ENCODE measurements at places on chromosomes 2 and 18.

DNA sequence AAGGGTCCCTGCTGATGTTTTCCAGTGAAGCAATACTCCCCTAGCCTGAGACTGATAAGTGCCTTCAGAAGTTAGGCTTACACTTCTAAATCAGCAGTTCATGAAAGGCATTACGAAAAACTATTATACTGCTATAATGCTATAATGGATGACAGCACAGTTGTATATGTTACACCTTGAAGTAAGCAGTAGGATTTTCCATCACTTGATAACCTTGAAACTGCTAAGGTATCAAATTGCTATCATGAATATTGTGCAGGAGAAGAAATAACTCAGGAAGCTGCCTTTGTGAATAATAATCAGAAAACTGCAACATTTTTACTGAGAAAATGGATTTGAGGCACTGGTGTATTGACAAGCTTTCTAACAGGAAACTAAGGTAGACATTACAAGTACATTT is 142.3 kb downstream of the HNMT start:
- ATAC-seq: no peak

DNA sequence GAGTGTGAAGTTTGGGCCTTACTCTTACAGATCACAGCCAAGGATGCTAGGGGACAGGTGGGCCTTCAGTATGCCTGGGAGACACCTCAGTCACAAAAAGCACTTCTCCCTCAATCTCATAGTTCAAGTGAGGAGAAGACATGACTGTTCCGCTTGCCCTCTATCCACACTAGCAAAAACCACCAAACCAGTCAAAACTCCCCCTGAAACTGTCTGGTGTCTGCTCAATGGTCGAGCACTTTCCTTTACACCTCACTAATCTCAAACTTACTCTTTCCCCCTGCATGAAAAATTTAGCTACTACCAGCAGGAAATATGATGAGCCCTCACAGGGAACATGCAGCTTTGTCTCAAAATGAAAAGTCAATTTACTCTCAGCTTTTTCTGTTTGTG is 232.2 kb downstream of the TRIB2 start:
- peak; percentile 77 for ATAC-seq

DNA sequence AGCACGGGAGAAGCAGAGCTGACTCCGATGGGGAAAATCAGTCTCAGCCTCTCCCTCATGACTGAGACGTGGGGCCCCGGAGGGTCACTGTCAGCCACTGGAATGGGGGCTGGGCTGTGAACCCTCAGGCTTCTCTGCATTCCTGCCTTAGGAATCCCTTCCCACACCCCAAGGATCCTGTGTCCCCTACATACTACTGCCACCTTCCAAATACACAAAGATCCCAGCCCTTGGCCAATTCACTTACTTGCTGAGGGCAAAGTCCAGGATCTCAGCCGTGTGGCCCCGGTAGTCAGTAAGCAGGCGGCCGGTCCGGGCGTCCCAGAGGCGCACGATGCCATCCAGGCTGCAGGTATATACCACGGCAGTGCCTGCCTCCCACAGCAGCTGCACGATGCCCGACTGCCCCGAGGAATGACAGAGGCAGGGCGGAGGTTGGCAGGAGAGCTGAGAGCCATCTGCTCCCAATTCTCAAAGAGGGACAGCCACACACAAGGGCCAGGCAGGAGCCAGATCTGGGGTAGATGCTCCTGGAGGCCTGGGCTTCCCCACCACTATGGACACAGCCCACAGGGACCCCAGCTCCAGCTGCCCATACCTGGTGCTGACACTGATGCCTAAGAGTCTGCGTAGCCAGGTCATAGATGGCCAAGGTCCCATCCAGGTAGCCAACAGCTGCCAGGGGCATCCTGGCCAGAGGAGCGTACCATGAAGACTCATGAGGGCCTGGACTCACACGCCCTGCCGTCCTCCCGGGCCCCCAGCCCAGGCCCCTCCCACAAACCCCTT is 4.2 kb downstream of the GPBAR1 start:
- no peak for ATAC-seq

DNA sequence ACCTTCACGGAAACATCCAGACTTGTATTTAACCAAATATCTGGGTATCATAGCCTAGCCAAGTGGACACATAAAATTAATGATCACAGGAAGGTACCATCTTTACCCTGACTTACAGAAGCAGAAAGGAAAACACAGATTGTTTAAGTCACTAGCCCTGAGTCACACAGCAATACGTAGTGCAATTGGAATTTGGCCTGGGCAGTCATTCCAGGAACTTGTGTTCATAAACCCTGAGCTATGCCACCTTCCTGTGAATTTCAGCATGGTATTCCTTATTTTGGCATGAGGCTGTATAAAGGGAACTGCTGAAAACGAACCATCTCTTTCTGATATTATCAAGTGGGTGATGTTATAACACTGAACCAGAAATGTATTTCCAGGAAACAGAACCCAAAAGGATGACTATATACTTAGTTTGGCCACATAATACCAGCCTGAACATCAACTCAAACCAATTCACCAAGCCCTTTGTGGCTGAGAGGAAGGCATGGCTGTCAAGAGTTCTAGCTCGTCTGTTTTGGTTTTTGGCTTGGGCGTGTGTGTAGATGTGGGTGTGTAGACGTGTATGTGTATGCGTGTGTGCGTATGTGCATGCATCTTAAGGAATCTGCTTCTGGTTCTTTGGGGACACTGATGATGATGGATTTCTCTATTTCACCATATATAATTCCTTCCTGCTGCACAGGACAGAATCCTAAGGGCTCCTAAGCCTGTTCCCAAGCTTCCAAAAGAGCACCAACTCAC is 533.4 kb upstream of the ID2 start:
- ATAC-seq: peak; percentile 25

GRCh38 chr2:58788402-58788801 is 547.3 kb upstream of the FANCL start:
- peak; percentile 36 for ATAC-seq

DNA sequence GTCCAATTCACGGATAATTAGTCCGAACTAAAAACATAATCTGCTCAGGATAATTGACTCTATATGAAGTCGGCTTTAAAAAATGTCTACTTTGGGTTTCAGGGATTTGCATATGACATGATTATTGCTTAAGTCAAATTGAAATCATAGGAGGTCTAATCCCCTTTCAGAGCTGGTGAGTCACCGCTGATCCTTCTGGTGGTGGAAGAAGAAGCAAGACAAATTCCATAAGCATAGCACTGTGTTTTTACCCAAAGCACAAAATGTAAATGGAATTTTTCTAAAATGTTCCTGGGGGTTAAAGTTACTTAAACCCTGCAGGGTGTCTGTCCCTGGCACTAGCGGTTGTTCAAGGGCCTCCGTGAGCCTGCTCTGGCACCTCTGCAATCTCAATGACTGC is 460.2 kb downstream of the LRATD1 start:
- no peak for ATAC-seq

GRCh38 chr18:74217476-74218143 is 69.3 kb downstream of the TIMM21 start:
- no peak for ATAC-seq

GRCh38 chr2:103009871-103010270 is 248.0 kb downstream of the TMEM182 start:
- no peak for ATAC-seq

GRCh38 chr2:25379535-25379934 is 37.8 kb upstream of the DNMT3A start:
- ATAC-seq: no peak

GRCh38 chr2:69086466-69086865 is 73.5 kb downstream of the ANTXR1 start:
- no peak for ATAC-seq

- ATAC-seq: no peak
Measured at GRCh38 chr2:31526946-31527732, 53.6 kb downstream of the SRD5A2 start.

GRCh38 chr2:43273529-43273928 is 47.1 kb upstream of the ZFP36L2 start:
- peak; percentile 58 for ATAC-seq

GRCh38 chr18:1784113-1784512 is 787.2 kb downstream of the METTL4 start:
- no peak for ATAC-seq

DNA sequence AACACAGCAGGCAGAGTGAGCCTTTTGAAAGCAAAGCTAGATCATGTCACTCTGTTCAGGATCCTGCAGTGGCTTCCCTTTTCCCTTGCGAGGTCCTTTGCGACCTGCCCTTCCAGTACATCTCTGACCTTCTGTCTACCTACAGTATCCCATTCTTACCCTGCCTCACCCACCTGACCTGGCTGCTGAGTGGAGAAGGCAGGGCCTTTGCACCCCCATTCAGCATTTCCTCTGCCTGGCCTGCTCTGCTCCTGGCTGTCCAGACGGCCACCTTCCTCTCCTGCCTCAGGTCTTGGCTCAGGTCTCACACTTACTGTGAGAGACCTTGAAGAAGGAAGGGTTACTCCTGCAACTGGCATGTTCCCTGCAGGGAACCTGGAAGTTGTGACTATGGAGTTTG is 77.4 kb downstream of the MAPRE2 start:
- ATAC-seq: no peak

DNA sequence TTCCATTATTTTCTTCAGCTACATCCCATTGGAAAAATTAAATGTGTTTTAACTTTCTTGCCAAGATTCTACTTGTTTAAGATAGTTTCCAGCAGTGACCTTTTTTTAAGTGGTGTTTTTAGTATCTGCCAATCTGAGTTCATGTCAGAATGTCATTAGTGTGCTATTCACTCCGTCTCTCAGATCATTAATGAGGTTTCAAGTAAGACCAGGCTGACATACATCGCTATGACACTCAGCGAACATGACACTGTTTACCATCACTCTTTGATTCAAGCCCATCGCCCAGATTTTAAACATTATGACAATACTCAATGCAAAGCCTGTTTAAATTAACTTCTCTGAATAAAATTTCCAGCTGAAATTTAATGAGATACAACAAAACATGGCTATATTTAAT is 272.0 kb upstream of the KYNU start:
- no peak for ATAC-seq

DNA sequence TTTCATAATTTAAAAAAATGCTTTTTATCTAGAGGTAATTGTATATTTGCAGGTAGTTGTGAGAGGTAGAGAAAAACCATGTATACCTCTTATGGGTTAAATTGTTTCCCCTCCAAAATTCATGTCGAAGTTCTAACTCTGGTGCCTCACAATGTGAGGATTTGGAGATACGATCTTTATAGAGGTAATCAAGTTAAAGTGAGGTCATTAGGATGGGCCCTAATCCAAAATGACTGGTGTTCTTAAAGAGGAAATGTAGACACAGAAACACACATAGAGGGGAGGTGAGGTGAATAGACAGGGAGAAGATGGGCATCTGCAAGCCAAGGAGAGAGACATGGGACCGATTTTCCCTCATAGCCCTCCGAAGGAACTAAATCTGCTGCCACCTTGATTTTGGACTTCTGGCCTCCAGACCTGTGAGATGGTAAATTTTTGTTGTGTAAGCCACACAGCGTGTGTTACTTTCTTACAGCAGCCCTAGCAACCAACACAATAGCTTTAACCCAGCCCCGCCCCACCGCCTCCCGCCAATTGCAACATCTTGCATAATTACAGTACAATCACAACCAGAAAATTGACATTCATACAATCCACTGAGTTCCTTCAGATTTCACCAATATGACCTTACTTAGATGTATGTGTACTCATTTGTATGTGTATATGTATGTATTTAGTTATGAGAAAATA is 208.9 kb downstream of the MIB1 start:
- ATAC-seq: no peak

- no peak for ATAC-seq
Measured at GRCh38 chr2:203948733-203949132, 12.2 kb downstream of the ICOS start.

- ATAC-seq: no peak
Measured at GRCh38 chr2:120132691-120133090, 90.5 kb downstream of the TMEM185B start.

GRCh38 chr2:178865146-178865936 is 58.1 kb upstream of the TTN start:
- ATAC-seq: no peak

- ATAC-seq: no peak
Measured at GRCh38 chr2:206970589-206971360, 31.5 kb downstream of the CPO start.

- no peak for ATAC-seq
Measured at GRCh38 chr2:1940679-1941078, 196.4 kb upstream of the PXDN start.

GRCh38 chr2:75173740-75174139 is 25.6 kb downstream of the TACR1 start:
- no peak for ATAC-seq

DNA sequence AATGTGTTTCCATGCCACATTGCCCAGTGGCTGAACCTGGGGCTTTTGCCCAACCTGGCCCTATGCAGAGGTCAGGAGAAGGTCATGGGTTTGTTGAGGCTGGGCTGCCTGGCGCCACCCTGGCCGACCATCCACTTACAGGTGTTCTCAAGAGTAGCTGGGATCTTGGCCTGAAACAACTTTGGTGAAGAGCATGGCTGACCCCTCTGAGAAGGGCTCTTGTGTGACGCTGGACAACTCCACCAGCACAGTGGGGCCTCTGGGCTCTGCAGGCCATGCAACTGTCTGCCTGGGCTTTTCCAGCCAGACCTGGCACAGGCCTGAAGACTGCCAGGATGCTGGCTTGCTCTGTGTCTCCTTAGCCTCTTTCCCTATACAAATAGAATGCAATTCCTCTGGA is 76.4 kb upstream of the ZNG1B start:
- no peak for ATAC-seq

- ATAC-seq: no peak
Measured at GRCh38 chr2:120916446-120916845, 180.8 kb downstream of the GLI2 start.

- ATAC-seq: no peak
Measured at GRCh38 chr2:30736461-30737325, 70.6 kb downstream of the CAPN13 start.

DNA sequence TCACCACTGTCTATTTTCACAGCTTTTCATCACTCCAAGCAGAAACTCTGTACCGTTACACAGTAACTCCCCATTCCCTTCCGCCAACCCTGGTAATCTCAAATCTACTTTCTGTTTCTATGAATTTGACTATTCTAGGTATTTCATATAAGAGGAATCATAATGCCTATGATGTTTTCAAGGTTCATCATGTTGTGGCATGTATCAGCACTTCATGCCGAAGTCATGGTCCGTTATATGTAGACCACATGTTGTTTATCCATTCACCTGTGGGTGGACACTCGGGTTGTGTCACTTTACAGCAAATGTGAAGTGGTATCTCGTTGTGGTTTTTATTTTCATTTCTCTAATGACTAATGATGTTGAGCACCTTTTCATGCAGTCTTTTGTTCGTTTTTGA is 21.6 kb downstream of the CPSF3 start:
- peak; percentile 90 for ATAC-seq

DNA sequence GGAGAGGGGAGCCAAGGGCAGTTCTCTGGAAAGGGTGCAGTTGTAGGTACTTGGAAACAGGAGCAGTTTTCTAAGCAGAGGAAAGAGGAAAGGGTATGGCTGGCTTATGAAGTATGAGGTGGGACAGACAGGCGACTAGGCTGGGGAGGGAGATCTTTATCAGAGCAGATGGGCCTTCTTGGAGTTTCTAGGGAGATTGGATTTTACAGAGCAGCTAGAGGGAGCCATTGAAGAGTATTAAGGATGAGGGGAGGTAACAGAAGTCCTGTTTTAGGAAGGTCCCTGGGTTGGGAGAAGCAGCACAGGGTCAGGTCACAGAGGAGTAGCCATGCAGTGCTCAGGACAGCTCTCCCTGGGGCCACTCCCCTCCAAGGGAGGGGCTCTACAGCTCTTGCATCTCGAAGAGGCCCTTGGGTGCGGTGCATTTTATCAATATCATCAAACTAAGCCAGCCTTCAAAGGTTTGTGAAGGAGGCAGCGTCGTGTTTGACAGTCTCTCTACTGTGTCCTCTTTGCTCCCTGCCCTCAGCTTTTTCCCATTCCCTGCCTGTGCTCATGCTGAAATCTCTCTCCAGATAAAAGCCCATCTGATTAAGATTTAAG is 154.3 kb downstream of the SETBP1 start:
- ATAC-seq: no peak
